ENCODE measurements at places on chromosomes 7 and 10. TPM values are rescaled to one million over a fixed set of nuclear protein-coding genes. Genes with fewer than 3 reads are reported as not detected.

DNA sequence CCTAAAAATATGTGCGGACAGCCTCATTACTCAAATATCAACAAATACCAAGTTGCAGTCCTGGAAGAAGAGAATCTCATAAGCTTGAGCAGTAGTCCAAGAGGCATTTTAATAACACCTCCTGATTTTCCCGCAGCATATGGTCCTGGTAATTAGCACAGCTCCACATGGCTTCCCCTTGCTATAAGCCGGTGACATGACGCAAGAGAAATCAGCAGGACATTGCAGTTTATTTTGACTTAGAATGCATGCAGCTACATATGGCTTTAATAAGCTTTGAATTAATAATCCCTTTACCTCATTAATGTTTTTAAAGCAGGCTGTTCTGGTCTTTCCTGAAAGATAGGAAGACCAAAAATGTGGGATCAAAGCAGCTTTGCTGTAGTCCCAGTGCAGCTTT is 137.6 kb downstream of the RAMP3 start:
- peaks cover 39% of the 10 kb centered on the region for H3K4me1 ChIP-seq
- peak overlapping the region; percentile 75 for H3K27ac ChIP-seq
- DNase-seq: no peak
- H3K4me3 ChIP-seq: no peak overlapping the region
- H3K27me3 ChIP-seq: no peaks in the 10 kb centered on the region

PLXNA4 gene
- total RNA-seq: 18.1 TPM

C10orf143 gene
- 1.7 TPM for total RNA-seq

FRMD4A gene
- total RNA-seq: 26.1 TPM

CPA2 gene
- total RNA-seq: not detected

DNA sequence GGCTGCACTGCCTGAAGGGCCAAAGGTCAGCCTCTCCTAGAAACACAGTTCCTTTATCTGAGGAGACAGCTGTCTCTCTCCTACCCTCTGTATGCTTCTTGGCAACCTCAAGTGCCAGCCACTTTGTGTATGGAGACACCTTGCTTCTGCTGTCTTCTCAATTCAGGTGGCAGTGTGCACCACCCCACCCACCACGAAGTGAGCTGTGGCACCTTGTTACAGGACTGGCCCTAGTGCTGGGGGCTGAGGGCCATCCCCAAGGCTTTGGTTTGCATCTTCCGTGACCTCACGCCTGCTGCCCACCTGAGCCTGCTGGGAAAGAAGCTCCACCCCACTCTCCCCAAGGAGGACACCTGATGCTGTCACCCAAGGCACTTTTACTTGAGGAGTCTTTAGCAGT is 47.1 kb upstream of the LRRC4 start:
- no peaks in the 10 kb centered on the region for H3K27me3 ChIP-seq
- no peak overlapping the region for H3K27ac ChIP-seq
- no peak overlapping the region for H3K4me3 ChIP-seq
- peaks cover 41% of the 10 kb centered on the region for H3K36me3 ChIP-seq
- peaks cover 34% of the 10 kb centered on the region for H3K4me1 ChIP-seq

DNA sequence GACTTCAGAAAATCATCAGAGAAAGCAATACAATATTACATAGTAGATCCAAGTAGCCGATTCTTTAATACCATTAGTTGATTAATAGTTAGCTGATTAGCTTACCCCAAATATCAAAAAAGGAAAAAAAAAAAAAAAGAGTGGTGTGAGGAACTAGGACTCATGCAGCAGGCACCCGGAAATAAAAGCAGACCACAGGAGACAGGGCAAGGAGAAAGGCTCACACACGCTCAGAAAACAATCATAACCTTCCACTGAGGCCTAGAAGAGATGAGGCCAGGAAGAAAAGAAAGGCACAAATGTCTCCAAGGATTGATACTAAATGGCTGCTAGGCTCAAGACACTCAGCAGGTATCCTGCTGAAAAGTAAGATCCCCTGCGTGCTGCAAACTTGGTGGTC is 25.9 kb downstream of the TRDMT1 start:
- H3K4me3 ChIP-seq: peak overlapping the region; percentile 45
- H3K27me3 ChIP-seq: no peaks in the 10 kb centered on the region
- H3K27ac ChIP-seq: peak overlapping the region; percentile 27
- DNase-seq: no peak
- H3K4me1 ChIP-seq: peaks cover 20% of the 10 kb centered on the region

DNA sequence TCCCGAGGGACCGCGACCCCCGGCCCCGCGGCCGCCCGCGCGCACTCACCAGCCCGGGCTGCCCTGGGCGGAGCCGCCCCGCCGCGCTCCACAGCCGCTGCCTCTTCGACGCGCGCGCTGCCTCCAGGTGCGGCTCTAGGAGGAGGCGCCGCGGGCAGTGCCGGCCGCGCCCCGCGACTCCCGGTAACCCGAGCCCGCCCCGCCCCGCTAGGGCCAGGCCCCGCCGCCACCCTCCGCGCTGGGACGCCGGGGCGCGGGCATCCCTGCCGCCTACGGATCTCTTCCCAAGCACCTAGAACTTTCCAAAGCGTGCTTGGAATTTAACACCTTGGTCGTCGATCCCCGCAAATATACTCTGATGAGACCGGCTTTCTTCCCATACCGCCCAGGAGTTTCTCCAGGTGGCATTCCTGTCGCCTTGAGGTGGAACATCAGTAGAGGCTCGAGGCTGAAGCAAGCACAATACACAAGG is at the start of gene SLC26A5:
TSS of gene SLC26A5 (minus strand) at position 159 of the 472 bp plus-strand sequence. CDS start 24,693 bp downstream, outside the sequence.
- H3K36me3 ChIP-seq: no peaks in the 10 kb centered on the region
- H3K4me3 ChIP-seq: peak within 1 kb of the TSS; percentile 55
- peaks cover 77% of the 10 kb centered on the region for H3K27me3 ChIP-seq
- H3K4me1 ChIP-seq: peaks cover 13% of the 10 kb centered on the region
- no peak for DNase-seq

DNA sequence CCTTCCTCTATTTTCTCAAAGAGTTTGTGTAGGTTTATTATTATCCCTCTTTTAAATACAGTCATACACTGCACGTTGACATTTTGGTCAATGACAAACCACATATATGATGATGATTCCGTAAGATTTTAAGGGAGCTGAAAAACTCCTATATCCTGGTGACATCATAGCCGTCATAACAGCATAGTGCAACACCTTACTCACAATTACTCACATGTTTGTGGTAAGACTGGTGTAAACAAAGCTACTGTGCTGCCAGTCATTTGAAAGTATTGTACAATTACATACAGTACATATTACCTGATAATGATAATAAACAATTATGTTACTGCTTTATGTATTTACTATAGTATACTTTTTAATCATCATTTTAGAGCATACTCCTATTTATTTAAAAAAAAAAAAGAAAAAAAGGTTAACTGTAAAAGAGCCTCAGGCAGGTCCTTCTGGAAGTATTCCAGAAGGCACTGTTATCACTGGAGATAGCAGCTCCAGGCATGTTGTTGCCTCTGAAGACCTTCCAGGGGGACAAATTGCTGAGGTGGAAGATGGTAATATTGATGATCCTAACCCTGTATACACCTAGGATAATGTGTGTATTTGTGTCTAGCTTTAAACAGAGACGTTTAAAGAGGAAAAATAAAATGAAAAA is 123.3 kb upstream of the CDK1 start:
- H3K4me1 ChIP-seq: no peaks in the 10 kb centered on the region
- H3K36me3 ChIP-seq: no peaks in the 10 kb centered on the region
- no peak overlapping the region for H3K4me3 ChIP-seq

DNA sequence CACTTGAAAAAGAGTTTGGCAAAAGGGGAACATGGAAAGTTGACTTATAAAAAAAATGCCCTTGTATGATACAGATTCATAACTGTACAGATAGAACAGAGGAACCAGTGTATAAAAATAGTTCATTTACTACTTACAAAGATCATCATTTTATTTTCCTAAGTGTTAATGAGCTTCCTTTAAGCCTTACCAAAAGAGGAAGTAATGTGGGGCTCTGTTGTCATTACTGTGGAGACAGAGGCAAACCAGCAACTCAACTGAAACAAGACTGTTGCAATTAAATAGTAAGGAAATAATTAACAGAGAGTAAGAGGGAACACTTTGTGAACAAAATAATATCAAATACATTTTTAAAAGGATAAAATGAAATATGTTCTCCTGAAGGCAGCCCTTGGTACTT is 526.2 kb upstream of the ADARB2 start:
- H3K4me1 ChIP-seq: no peaks in the 10 kb centered on the region
- H3K27ac ChIP-seq: no peak overlapping the region
- no peaks in the 10 kb centered on the region for H3K27me3 ChIP-seq
- H3K4me3 ChIP-seq: no peak overlapping the region
- no peak for DNase-seq
- H3K36me3 ChIP-seq: no peaks in the 10 kb centered on the region

ENKUR gene
- total RNA-seq: not detected

TYW1B gene
- total RNA-seq: 2.5 TPM

- DNase-seq: no peak
- no peaks in the 10 kb centered on the region for H3K27me3 ChIP-seq
- H3K36me3 ChIP-seq: no peaks in the 10 kb centered on the region
- H3K27ac ChIP-seq: no peak overlapping the region
- no peaks in the 10 kb centered on the region for H3K4me1 ChIP-seq
- H3K4me3 ChIP-seq: no peak overlapping the region
Measured at GRCh38 chr10:49738616-49739360, 23.3 kb downstream of the OGDHL start.

DNA sequence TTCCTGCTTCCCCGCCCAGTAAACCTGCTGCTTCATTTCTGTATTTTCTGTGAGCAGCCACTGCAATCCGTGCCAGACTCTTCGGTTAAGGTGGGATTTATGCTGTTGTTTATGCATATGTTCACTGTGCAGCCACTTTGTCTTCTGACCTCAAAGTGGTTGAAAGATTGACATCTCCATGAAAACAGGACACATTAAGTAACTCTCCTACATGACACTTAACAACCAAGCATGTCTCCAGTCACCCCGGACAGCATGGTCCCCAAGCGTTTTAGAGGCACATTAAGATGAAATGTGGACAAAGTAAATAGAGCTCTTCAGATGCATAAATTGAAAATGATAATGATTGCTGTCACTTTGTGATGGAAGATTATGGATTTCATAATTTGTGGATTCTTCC is 421.3 kb downstream of the GFRA1 start:
- H3K27ac ChIP-seq: no peak overlapping the region
- H3K4me1 ChIP-seq: peaks cover 3% of the 10 kb centered on the region
- DNase-seq: no peak
- H3K4me3 ChIP-seq: no peak overlapping the region
- no peaks in the 10 kb centered on the region for H3K27me3 ChIP-seq

ODAD2 gene
- 0.58 TPM for total RNA-seq

MYL10 gene
- not detected for total RNA-seq

DNA sequence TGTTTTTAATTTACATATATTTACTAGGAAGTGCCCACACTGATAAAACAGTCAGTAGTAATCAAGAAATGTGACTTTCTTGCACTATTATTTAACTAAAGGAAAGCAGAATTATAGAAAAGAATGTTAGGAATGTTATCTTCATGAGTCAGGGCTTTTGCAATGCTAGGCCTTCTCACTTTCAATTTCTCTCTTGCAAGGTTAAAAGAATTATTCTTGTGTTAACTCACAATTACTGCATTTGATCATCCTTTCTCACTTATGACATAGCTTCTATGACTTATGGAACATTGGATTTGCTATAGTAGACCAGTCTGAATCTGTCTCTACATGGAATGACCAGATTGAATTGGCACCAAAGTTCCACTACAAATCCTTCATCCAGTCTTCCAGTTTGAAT is 192.4 kb downstream of the SDK1 start:
- H3K27me3 ChIP-seq: no peaks in the 10 kb centered on the region
- H3K4me3 ChIP-seq: no peak overlapping the region

DNA sequence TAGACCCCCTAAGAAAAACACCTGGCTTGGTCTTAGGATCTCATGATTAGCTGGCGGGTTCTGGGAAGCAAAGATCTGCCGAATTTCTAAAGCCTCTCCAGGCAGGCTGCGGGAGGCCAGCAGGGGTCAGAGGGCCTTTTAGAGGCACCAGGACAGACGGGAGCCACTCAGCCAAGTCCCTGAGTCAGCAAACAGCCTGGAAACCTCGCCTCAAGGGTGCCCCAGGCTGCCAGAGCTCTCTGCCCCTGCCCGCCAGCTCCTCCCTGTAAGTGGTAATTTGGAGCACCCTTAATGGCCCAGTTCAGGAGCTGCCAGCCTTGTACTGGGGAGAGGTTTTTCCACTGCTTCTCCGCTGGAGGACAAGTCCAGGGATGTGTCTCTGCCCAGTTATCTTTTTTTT is 88.7 kb downstream of the HIP1 start:
- no peaks in the 10 kb centered on the region for H3K36me3 ChIP-seq
- peaks cover 24% of the 10 kb centered on the region for H3K4me1 ChIP-seq
- no peak for DNase-seq

DNA sequence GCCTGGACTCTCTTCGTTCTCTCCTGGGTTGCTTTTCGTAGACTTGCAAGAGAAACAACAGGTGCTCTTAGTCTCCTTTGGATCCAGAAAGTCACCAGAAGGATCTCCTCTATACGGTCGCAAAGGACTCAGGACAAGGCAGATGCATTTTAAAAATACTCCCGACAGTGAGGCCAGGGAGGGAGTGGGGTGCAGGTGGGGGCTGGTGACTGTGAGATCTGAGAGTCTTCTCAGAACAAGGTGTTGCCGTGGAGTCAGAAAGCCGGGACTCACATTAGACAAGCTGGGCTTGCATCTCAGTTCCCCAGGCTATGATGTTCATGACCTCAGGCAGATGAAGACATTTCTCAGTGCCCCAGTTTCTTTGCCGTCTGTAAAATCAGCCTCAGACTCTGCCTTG is 507.2 kb downstream of the TCERG1L start:
- H3K4me1 ChIP-seq: no peaks in the 10 kb centered on the region
- no peak for DNase-seq
- H3K27ac ChIP-seq: no peak overlapping the region

- no peak overlapping the region for H3K27ac ChIP-seq
- DNase-seq: no peak
- H3K36me3 ChIP-seq: no peaks in the 10 kb centered on the region
- peaks cover 10% of the 10 kb centered on the region for H3K4me1 ChIP-seq
Measured at GRCh38 chr10:60441515-60441914, 51.8 kb upstream of the ANK3 start.

DNA sequence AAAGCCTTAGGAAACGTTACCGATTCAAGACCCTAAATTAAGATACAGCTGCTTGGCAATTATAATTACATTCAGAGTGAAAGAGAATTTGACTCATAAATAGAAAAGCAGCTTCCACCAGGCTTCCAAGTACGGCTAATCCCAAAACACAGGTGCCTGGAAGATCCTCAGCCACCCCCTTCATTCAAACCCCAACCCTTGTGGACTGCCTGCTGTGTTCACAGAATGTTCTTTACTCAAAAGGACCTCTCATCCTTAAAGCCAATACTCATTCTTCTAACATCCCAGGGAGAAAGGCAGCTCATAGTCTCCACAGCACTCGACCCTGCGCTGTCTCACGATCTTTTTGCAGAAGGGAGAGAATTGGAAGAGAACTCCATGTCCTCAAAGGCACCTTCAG is 32.9 kb downstream of the RNF32 start:
- no peaks in the 10 kb centered on the region for H3K27me3 ChIP-seq
- no peak overlapping the region for H3K4me3 ChIP-seq
- no peak for DNase-seq
- no peaks in the 10 kb centered on the region for H3K4me1 ChIP-seq
